Parietal lobe (tissue), 2 donors: ENCODE measurements at places on chromosomes 5 and 9. TPM values are rescaled to one million over a fixed set of nuclear protein-coding genes. Genes with fewer than 3 reads are reported as not detected.

The TOMM5 gene
- 81.7 TPM for total RNA-seq

The AQP3 gene
- total RNA-seq, result not detected

The SHISAL2B gene
- not detected for total RNA-seq

The PTBP3 gene
- 51.3 TPM for total RNA-seq

The SLCO4C1 gene
- total RNA-seq, result 0.63 TPM

The HTR1A gene
- 18.5 TPM for total RNA-seq

The ANKRD31 gene
- 0.94 TPM for total RNA-seq

The ORM2 gene
- total RNA-seq, result not detected

The SAXO1 gene
- under 0.01 TPM for total RNA-seq

The TICAM2 gene
- 0.31 TPM for total RNA-seq

The GLRA1 gene
- not detected for total RNA-seq

The FAM169A gene
- 58.2 TPM for total RNA-seq

The TUT7 gene
- total RNA-seq, result 56.3 TPM

The RBM22 gene
- total RNA-seq, result 42.9 TPM

The PCDHGA12 gene
- 26.9 TPM for total RNA-seq
